Activated T-helper 1 cell treated with anti-CD3 and anti-CD28 coated beads, Interleukin-12 subunit alpha, Interleukin-12 subunit beta, Interleukin-2, Interleukin-4 antibody, amounts not matched to agents 30 ng/mL and 10 ng/mL and 1 ng/mL, durations not matched to agents 14 hours and 24 hours and 36 hours (primary cell): ENCODE measurements at places on chromosomes 6 and 20. TPM values are rescaled to one million over a fixed set of nuclear protein-coding genes. Genes with fewer than 3 reads are reported as not detected.

The MDFI gene
- not detected in 2 replicates for total RNA-seq

The SLC22A3 gene
- total RNA-seq: not detected in 2 replicates

The DNMT3B gene
- 0.75 and 0.93 TPM in 2 replicates for total RNA-seq

The KHDC1L gene
- not detected in 2 replicates for total RNA-seq

The MATN4 gene
- total RNA-seq: 2.0 and 2.1 TPM in 2 replicates

GRCh38 chr6:125370343-125370742 lies 68.6 kb upstream of the HDDC2 start:
- no peak overlapping the region for H3K4me3 ChIP-seq
- peaks cover 9% of the 10 kb centered on the region for H3K27me3 ChIP-seq
- H3K4me1 ChIP-seq: no peaks in the 10 kb centered on the region
- no peaks in the 10 kb centered on the region for H3K36me3 ChIP-seq
- DNase-seq: no peak

GRCh38 chr6:163943607-163944385 lies 529.3 kb downstream of the QKI start:
- peaks cover 13% of the 10 kb centered on the region for H3K27me3 ChIP-seq
- no peaks in the 10 kb centered on the region for H3K36me3 ChIP-seq
- H3K27ac ChIP-seq: no peak overlapping the region
- DNase-seq: no peak

- H3K4me3 ChIP-seq: no peak overlapping the region
- H3K27me3 ChIP-seq: no peaks in the 10 kb centered on the region
- no peak for DNase-seq
- H3K36me3 ChIP-seq: no peaks in the 10 kb centered on the region
- H3K27ac ChIP-seq: no peak overlapping the region
- no peaks in the 10 kb centered on the region for H3K4me1 ChIP-seq
Observed at GRCh38 chr6:62328607-62329006, 42.6 kb upstream of the KHDRBS2 start.

DNA sequence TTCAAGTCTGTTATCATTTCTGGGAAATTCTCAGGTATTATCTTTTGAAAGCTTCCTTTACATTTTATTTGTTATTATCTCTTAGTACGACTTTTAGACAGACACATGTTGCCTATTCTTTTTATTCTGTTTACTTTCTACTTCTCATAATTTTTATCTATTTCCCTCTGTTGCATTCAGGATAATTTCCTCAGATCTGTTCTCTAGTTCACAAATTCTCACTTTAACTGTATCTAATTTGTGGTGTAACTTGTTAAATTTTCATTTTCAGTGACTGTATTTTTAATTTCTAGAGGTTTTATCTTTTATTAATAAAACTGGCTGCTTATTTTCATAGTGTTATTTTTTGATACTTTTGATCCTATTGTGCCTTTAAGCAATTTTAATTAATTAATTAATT lies 16.0 kb downstream of the ATRN start:
- DNase-seq: no peak
- H3K4me1 ChIP-seq: no peaks in the 10 kb centered on the region
- H3K27me3 ChIP-seq: no peaks in the 10 kb centered on the region
- H3K36me3 ChIP-seq: peaks cover 13% of the 10 kb centered on the region

- no peak overlapping the region for H3K4me3 ChIP-seq
- no peaks in the 10 kb centered on the region for H3K4me1 ChIP-seq
- H3K36me3 ChIP-seq: no peaks in the 10 kb centered on the region
Observed at GRCh38 chr6:101845621-101846020, 452.1 kb downstream of the GRIK2 start.
